ENCODE measurements at places on chromosomes 7 and 10. TPM values are rescaled to one million over a fixed set of nuclear protein-coding genes. Genes with fewer than 3 reads are reported as not detected.

Gene LRRD1
- total RNA-seq, result 0.13 TPM

DNA sequence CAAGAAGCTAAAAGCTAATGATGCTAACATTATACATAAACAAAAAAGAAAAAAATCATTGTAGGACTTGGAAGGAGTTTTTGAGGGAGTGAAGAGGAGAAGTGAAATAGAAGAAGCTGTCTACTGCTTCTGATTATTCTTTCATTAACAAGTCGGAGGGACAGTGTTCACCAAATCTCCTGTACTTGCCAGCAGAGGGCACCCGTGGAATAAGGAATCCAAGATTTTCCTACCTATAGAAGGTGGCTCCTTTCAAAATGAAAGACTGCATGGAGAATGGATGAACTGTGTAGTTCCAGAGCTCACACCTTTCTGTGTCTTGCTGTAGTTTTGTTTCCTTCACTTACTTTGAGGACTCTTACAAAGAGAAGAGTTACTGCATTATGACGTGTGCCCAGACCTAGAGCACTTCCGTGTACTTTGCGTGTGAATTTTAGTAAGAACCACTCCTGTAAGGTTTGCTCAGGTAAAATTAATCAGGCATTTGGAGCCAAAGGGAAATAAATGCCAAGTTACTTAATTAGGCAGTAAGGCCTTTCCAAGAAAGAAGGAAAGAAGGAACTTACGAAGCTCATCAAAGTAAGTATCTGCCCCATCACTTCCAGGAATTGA, 145.1 kb downstream of the SEMA3D start:
- DNase-seq, result peak; percentile 86

DNA sequence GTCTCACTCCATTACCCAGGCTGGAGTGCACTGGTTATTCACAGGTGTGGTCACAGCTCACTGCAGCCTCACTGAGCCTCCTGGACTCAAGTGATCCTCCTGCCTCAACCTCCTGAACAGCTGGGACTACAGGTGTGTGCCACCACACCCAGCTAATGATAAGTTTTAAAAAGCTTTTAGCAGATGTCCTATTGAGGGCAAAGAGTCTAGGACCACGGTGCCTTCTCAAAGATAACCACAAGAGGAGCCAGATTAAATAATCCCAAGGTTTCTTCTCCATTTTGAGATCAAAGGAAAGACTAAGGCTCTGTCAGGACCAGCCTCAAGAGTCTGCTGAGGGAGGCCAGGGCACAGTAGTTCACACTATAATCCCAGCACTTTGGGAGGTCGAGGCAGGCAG, 4.7 kb downstream of the ATP5MF start:
- DNase-seq, result no peak

GRCh38 chr7:97771576-97771975, 39.7 kb downstream of the TAC1 start:
- DNase-seq, result no peak

DNA sequence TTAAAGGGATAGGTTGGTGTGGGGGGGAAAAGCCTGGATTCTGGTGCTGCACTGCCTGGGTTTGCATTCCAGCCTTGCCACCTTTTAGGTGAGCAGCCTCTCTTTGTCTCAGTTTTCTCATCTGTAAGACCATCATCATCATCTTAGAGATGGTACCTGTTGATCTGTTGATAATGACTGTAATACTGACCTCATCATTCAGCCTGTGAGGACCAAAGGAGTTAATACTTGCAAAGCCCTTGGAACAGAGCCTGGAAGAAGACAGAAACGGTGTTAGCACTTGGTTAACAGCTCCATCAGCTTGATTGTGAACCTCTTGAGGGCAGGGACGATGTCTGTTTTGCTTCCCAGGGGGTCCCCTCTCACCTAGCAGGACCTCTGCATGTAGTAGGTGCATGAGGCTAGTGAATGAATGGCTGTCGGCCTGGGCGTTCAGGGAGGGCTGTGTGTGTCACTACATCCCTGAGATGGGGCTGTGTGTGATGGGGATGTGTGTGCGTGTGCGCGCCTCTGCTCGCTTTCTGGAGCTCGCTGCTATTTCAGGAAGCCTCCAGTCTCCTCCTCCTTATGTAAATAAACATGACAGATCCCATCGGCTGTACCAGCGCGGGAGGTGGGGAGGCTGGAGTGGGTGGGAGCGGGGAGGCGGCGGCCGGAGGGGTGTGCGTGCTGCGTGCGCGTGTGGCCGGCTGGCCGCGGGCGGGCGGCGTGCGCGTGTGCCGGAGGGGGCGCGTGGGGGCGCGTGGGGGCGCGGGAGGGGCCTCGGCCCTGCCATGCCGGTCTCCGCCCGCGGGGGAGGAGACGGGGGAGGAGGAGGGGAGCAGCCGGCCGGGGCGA, 61.2 kb downstream of the NEURL1 start:
- peak; percentile 43 for DNase-seq

GRCh38 chr7:68185631-68186456, 1189.2 kb downstream of the TYW1 start:
- no peak for DNase-seq

- DNase-seq, result peak; percentile 13
Measured at GRCh38 chr7:74272305-74273038, 16.7 kb upstream of the CLIP2 start.

Gene JCAD
- total RNA-seq, result 27.6 TPM

Gene KIAA1217
- total RNA-seq, result 67.3 TPM

GRCh38 chr7:42012786-42013360, 224.1 kb downstream of the GLI3 start:
- peak; percentile 82 for DNase-seq

Gene SYT15B
- total RNA-seq, result 4.6 TPM

Gene CYP3A7
- total RNA-seq, result not detected

GRCh38 chr7:19939746-19940145, 166.3 kb upstream of the TMEM196 start:
- no peak for DNase-seq

DNA sequence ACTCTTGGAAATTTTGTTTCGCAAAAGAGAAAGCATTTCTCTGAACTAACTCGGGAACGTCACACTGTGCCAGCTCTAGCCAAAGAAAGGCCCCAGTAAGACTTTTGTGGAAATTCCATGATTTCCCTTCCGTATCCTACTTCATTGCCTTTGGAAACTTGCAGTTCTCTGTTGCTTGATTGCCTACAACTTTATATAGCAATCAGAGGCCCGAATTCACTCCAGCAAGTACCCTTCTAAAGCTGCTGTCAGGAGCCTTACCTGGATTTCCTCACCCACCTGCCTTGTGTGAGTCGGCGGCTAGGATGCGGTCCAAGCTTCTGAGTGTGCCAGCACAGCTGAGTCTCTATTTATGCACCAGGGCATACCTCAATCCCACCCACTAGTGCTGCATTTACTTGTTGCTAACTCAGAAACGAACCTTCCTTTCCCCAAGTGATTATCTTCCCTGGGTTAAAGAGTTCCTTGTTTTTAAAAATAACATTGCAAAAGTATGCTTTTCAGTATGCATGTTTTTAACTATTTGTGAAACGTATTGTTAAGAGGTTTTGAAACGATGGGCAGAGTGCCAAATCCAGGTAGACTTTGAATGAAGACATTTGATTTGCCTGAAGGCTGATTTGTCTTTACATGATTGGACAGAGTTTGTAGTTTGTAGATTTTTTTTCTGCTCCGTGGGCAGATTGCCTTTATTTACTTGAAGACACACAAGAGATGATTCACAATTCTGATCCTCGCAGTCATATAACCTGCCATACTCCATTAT, at the start of gene AGR2:
Gene AGR2 (minus strand): TSS at position 326 of the 766 bp plus-strand sequence. CDS start 3,203 bp downstream, outside the sequence.
- DNase-seq, result peak; percentile 53

GRCh38 chr10:131431978-131432690, 120.6 kb upstream of the TCERG1L start:
- no peak for DNase-seq

Gene MACROH2A2
- total RNA-seq, result 21.8 TPM

- no peak for DNase-seq
Measured at GRCh38 chr10:97197030-97197500, 11.3 kb upstream of the SLIT1 start.

Gene WDR86
- total RNA-seq, result 133 TPM

GRCh38 chr10:86261470-86261869, 105.1 kb downstream of the GRID1 start:
- no peak for DNase-seq

Gene ARHGAP19
- total RNA-seq, result 9.8 TPM

DNA sequence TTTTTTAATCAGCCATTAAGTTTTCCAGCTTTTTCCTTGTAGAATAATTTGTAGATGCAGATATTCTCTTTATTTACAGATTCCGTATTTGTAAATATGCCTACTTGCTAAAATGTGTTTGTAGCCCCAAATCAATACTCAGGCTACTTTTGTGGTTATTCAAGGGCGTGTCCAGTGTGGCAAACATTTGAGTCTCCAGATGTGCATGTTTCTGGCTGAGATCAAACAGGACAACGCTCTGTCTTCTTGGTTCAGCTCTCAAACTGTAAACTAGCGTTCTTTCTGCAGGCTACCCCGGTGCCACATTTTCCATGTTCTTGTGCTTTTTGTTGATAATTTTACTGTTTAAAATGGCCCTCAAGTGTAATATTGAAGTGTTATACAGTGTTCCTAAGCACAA, 16.2 kb upstream of the OR2A5 start:
- no peak for DNase-seq

Gene RET
- 2.1 TPM for total RNA-seq

- DNase-seq, result peak; percentile 60
Measured at GRCh38 chr10:91590142-91590903, 42.5 kb downstream of the PPP1R3C start.

Gene CH25H
- total RNA-seq, result not detected

GRCh38 chr7:6317797-6318438, 45.5 kb upstream of the CYTH3 start:
- DNase-seq, result peak; percentile 50

Gene RABGEF1
- 47.6 TPM for total RNA-seq

Gene PRKRIP1
- 41.4 TPM for total RNA-seq

DNA sequence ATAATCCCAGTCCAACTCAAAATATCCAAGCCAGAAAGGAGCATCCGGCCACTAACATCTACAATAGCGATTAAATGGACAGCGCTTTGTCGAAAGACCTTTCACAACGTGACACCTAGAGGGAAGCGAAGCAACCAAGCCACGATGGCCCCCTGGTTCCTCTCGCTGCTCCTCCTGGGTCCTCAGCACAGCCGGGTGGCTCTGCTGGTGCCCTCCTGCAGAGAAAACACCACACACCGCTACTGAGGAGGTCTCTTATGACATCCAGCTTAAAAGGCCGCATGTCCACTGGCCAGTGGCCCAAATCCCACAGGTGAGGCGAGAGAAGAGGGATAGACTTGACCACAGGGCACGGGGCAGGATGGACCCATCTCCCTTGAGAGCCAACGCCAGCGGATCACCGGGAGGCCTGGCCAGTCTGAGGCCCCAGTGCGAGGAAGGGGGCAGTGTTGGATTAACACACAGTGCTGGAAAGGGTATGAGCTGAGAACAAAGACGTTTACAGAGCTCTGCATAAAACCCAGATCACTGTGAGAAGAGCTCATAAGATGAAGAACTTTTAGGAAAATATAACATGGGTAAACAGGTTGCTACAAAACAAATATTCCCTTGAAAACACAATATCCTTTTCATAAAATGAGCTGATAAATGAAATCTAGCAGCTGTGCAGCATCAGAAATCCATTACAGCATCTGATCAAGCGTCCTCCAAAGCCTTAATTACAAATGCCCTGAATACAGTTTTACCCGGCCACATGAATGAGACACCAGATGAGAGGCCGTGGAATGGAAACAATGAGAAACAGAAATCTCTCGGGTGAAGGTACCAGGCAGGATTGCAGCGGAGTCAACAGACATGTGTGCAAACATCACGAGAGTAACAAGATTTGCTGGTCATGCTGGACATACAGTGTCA, 236.7 kb downstream of the DIP2C start:
- DNase-seq, result no peak

DNA sequence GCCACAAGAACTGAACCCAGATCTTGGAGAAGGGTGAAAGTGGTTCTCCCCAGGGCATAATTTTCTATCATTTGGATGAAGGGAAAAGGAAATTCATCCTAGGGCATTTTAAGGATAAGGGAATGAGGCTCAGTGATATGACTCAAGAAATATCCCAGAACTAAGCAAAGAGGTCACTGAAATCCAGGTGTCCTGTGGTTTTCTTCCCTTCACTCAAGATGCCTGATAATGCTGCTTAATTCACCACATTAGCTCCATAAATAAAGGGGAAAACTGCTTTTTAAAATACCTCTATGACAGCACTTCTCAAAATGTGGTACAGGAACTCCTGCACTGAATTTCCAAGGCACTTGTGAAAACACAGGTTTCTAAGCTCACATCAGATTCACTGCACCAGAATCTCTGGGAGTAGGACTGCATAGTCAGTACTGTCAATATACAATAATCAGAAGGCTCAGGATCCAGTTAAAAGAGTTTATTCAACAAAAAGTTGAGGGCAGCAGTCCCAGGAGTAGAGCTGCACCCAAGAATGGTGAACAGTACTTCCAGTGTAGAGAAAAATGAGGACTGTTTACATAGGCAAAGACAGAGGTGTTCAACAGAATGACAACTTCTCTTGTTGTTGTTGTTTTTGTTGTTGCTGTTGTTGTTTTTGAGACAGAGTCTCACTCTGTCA, 2.9 kb downstream of the IFIT3 start:
- DNase-seq, result no peak

- no peak for DNase-seq
Measured at GRCh38 chr10:1044146-1044545, 4.8 kb downstream of the IDI1 start.

Gene MSS51
- 0.94 TPM for total RNA-seq

GRCh38 chr7:30308389-30308788, 24.0 kb downstream of the ZNRF2 start:
- DNase-seq, result no peak

GRCh38 chr7:46682836-46683624, 762.0 kb upstream of the IGFBP3 start:
- DNase-seq, result no peak

GRCh38 chr7:140418653-140419052, 14.8 kb downstream of the RAB19 start:
- no peak for DNase-seq

DNA sequence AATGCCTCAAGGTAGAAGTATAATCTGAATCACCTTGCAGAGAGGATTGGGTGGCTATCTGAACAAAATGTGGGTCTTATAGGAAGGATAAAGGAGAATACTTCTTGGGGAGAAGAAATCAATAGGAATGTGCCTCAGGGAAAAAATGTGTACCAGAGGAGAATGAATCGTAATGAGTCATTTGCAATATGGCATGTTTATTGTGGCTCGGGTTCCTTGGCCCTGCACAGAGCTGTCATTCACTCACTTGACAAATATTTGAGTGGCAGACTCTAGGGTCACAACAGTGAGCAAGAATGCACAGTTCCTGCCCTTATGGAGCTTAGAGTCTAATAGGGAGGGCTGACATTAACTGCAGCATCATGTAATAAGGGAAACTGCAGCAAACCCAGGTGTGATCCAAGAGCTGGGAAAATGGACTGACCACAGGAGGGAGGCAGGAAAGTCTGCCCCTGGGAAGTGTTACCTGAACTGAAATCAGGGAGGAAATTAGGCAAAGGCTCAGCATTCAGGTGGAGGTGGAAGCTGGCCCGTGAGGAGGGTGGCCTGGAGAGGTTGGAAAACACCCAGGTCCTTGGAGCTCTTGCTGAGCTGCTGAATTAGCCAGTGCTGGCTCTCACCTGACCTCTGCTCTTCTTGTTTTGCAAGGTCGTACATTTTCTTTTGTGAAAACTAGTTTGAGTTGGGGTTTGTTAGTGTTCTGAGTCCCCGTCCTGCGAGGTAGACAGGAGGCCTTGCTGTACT, 203.9 kb downstream of the FRMD4A start:
- peak; percentile 14 for DNase-seq

Gene VSTM2A
- not detected for total RNA-seq
